AG09309 (cell line): ENCODE measurements at places on chromosomes 5 and 9.

GRCh38 chr9:129994882-129995281, 48.1 kb downstream of the FNBP1 start:
- DNase-seq: no peak

- DNase-seq: no peak
Observed at GRCh38 chr9:128903871-128904620, 16.7 kb upstream of the PHYHD1 start.

DNA sequence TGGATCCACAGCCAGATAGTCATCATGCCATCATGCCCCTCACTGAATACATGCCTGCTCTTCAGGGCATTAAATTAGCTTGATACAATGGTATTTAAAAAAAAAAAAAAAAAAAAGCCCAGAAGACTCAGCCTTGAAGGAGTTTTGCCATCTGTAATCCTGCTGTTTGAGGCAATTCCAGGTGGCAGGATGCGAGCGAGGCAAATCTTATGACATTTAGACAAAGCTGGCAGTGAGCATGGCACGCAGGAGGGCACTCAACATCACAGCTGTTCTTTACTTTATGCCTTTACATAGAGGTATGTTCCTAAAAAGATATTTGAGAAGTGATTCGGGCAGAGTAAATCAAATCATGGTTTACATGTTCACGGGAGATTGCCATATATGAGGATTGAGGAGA, 692.0 kb upstream of the DMAC1 start:
- DNase-seq: no peak

GRCh38 chr9:112326194-112326593, 7.2 kb downstream of the PTBP3 start:
- no peak for DNase-seq

GRCh38 chr9:38228331-38229103, 159.5 kb upstream of the SHB start:
- DNase-seq: no peak

- DNase-seq: no peak
Observed at GRCh38 chr9:135812961-135813360, 94.4 kb downstream of the CAMSAP1 start.

- DNase-seq: no peak
Observed at GRCh38 chr5:168427224-168427623, 59.0 kb upstream of the RARS1 start.

DNA sequence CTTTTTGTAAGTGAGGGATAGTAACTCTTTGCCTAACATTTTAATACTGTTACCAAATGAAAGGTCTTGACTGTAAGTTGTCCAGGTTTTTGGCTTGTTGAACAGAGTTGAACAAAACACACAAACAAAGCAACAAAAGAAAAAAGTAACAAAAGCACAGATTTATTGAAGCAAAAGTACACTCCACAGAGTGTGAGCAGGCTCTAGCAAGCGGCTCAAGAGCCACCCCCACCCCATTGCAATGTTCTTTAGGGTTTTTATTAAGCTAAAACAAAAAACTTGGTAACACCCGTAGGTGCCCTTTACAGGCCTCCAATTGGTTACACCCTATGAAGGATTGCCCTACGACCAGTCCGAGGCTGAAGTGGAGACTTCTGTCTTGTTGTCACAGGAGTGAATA, 197.4 kb upstream of the MAP3K1 start:
- DNase-seq: no peak
